ENCODE measurements at places on chromosomes 7 and 10.
A peak's percentile ranks its signal among the peaks of the same experiment; 100 is the strongest.

DNA sequence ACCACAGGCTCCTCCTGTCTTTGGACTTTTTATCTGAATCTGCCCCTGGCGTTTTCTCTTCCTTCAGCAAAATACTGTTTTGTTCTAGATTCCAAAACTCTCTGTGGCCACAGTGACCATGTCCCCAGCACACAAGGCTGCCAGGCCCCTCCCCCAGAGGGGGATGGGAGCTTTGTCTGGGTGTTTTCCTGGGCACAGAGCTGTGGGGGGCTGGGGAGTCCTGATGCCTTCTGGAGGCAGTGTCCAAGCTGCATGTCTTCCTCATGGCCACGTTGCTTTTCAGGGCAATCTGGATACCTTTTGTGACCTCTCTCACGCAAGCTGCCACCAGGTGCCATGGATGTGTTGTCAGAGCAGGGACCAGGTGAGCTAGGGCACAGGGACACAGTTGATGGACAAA is 26.2 kb downstream of the ANTXRL start:
- DNase-seq: no peak

- DNase-seq: no peak
Observed at GRCh38 chr7:96870185-96870584, 135.2 kb upstream of the DLX6 start.

GRCh38 chr7:138431517-138431916 is 28.5 kb upstream of the TRIM24 start:
- no peak for DNase-seq

- no peak for DNase-seq
Observed at GRCh38 chr10:48317321-48317990, 11.0 kb downstream of the MAPK8 start.

- peak; percentile 48 for DNase-seq
Observed at GRCh38 chr7:4612939-4613841, 68.9 kb upstream of the FOXK1 start.

DNA sequence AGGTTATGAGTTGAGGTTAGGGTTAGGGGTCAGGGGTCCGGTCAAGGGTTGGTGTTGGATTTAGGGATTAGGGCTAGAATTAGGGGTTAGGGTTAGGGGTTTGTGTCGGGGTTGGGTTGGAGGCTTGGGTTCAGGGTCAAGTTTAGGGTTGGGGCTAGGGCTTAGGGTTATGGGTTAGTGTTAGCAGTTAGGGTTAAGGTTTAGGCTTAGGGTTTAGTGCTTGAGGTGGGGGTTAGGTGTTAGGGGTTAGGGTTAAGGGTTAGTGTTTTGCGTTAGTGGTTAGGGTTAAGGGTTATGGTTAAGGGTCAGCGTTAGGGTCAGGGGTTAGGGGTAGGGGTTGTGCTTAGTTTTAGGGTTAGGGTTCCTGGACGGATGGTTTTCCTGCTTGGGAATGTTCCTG is 1.7 kb upstream of the SYCE1 start:
- no peak for DNase-seq

DNA sequence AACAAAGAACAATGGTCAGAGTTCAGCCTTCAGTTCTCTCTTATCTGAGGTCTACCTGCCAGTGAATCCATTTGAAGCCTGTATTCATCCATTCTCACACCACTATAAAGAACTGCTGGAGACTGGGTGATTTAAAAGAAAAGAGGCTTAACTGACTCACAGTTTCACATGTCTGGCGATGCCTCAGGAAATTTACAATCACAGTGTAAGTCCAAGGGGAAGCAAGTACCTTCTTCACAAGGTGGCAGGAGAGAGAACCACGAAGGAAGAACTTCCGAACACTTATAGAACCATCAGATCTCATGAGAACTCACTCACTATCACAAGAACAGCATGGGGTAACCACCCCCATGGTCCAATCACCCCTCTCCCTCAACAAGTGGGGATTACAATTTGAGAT is 33.0 kb upstream of the SLC25A13 start:
- no peak for DNase-seq

DNA sequence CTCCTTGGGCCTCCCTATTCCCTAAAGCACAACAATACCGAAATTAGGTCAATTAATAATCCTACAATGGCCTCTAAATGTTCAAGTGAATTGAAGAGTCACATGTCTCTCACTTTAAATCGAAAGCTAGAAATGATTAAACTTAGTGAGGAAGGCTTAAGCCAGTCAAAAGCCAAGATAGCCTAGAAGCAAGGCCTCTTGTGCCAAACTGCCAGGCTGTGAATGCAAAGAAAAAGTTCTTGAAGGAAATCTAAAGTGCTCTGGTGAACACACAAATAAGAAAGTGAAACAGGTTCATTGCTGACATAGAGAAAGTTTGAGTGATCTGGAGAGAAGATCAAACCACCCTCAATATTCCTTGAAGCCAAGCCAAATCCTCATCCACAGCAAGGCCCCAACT is 57.2 kb downstream of the SLC29A4 start:
- no peak for DNase-seq

DNA sequence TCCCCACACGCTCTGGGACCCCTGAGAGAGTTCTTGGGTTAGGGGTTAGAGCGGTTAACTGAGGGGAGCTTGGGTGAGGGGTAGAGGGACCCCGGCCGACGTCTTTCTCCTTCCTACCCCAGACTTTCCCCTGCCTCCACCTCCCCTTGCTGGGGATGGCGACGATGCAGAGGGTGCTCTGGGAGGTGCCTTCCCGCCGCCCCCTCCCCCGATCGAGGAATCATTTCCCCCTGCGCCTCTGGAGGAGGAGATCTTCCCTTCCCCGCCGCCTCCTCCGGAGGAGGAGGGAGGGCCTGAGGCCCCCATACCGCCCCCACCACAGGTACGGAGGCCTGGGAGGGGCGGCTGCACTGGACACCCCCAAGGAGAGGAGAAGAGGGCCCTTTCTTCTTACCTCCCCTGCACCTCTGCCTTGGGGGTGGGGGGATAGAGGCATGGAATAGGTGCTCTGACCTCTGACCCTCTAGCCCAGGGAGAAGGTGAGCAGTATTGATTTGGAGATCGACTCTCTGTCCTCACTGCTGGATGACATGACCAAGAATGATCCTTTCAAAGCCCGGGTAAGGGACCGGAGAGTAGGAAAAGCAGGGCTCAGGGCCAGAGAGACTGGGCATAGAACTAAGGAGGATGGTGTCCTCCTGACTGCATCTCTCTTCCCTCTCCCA is 1.1 kb downstream of the ZYX start:
- DNase-seq: no peak

GRCh38 chr7:69204943-69205342 is 393.3 kb upstream of the AUTS2 start:
- peak; percentile 52 for DNase-seq

All from right forelimb (tissue), 1 donor.